ENCODE measurements at places on chromosomes 1 and 21.

GRCh38 chr1:193308438-193308837 lies 122.0 kb upstream of the B3GALT2 start:
- no peak for DNase-seq

DNA sequence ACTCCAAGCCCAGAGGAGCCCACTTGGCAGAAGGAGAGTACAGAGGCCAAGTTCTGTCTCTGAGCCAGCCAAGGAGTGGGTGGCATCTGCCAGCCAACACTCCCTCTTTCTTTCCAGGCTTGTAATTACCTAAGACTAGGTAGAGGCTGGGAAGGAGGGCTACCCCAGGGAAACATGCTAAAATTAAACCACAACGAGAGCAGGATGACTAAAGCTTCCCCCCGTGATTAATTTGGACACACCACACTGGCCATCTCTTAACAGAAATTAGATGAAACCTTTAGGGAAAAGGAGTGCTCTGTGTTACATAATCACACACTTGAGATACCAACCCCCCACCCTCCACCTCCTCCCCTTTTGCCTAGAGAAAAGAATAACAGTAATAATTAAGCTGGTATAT lies 102.1 kb upstream of the ZC3H12A start:
- DNase-seq: no peak

DNA sequence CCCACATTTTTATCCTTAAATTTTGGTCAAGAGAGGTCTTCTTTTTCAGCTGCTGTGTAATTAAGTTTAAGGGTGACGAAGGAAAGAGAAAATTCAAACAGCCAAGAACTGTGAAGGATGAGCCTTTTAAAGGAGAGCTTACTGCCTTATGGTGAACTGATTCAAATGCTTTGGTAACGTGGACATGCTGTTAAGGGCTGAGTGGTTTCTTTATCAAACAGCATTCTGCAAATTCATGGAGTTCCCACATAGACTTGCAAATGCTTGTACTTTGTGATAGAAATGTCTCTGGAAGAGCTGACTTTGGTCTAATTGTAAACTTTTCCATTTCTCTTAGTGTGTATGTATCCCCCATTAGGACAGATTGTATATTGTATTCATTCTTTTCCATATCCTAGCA lies 93.8 kb downstream of the CHD1L start:
- DNase-seq: no peak

DNA sequence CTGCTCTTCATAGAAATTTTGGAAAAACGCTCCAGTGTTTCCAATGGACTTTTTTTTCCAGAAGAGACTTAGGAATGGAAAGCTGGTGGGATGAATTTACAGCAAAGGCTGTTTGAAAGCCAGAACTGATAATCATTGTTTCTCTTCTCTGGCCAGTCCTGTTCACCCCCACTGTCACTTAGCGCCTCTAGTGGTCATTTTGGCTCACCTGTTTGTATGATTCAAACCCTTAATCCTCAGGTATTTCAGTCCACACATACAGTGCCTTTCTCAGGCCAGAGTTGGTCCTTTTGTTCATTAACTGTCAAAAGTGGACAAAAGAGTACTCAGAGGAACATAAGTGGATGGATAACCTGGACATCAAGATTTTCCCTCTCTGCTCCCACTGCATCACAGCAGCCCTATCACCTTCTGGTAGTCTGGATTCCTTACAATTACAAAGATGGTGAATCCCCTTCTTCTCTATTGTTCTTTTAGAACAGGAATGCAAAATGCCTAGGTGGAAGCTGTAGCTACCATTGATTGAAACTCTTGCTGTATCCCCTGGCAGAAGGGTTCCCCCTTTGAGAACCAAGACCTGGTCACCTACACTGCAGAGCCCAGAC lies 177.6 kb upstream of the OLFM3 start:
- DNase-seq: peak; percentile 2

- no peak for DNase-seq
Observed at GRCh38 chr21:31420354-31420753, 76.3 kb upstream of the TIAM1 start.

- no peak for DNase-seq
Observed at GRCh38 chr1:118659646-118660045, 328.5 kb downstream of the TBX15 start.

DNA sequence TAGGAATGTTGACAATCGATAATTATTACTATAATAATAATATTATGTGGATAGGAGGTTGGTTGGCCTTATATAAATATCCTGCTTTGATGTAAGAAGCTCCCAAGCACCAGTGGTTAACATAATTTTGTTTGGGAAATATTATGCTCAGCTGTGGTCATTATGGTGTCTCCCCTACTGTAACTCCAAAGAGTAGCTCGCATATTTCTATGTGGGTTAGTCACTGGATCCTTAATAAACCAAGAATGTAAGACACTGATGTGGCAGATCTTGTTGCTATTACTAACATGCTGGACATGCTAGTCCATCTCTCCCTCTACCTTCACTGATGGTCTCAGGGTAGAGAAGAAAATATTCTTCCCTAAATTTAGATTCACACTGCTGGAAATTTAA lies 79.2 kb upstream of the RALGPS2 start:
- no peak for DNase-seq

DNA sequence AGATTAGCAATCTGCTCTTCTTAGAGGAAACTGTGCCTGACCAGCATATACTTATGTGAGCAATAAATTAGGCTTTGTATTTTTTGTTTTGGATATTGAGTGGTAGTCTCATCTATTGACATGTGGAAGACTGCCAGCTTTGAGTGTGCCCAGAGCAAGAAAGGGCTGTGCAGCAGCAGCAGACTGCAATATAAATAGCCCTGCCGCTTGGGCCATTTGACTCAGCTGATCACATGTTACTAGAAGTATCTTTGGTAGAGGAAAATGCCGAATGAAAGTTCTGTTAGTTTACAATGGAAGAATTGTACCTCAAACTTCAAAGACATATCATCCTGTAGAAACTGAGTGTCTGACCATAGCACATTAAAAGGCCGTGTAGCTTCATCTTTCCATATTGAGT lies 9.1 kb upstream of the PSMB2 start:
- DNase-seq: no peak

- DNase-seq: no peak
Observed at GRCh38 chr1:223230161-223230881, 87.3 kb upstream of the TLR5 start.
